H9 (cell line): ENCODE measurements at places on chromosomes 2 and 18. TPM values are rescaled to one million over a fixed set of nuclear protein-coding genes. Genes with fewer than 3 reads are reported as not detected.

GRCh38 chr2:146986161-146986560, 858.7 kb upstream of the ACVR2A start:
- no peak overlapping the region for H3K27ac ChIP-seq
- no peaks in the 10 kb centered on the region; the same call in 1 of the 2 replicates for H3K4me1 ChIP-seq
- H3K36me3 ChIP-seq: no peaks in the 10 kb centered on the region
- no peaks in the 10 kb centered on the region for H3K27me3 ChIP-seq
- DNase-seq: no peak
- H3K4me3 ChIP-seq: no peak overlapping the region

- no peak for DNase-seq
- no peak overlapping the region for H3K4me3 ChIP-seq
- no peak overlapping the region for H3K27ac ChIP-seq
- H3K36me3 ChIP-seq: no peaks in the 10 kb centered on the region
- H3K27me3 ChIP-seq: no peaks in the 10 kb centered on the region; the same call in 1 of the 2 replicates
- no peaks in the 10 kb centered on the region for H3K4me1 ChIP-seq
These were observed 44.6 kb upstream of the TUBA3D start for GRCh38 chr2:131431336-131431735.

DNA sequence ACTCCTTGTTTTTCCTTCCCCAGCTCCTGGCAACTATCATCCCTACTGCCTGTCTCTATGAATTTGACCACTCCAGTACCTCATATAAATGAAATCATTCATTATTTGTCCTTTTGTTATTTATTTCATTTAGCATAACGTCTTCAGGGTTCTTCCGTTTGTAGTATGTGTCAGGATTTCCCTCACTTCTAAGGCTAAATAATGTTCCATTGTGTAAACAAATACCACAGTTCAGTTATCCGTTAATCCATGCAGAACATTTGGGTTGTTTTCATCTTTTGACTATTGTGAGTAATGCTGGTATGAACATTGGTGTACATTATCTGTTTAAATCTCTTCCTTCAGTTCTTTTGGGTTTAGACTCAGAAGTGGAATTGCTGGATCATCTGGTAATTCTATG, 18.8 kb downstream of the DYNC2LI1 start:
- no peak for DNase-seq
- H3K36me3 ChIP-seq: no peaks in the 10 kb centered on the region
- H3K27me3 ChIP-seq: no peaks in the 10 kb centered on the region
- no peaks in the 10 kb centered on the region for H3K4me1 ChIP-seq
- H3K27ac ChIP-seq: no peak overlapping the region

GRCh38 chr2:133710613-133711012, 142.3 kb upstream of the NCKAP5 start:
- DNase-seq: no peak
- H3K27ac ChIP-seq: no peak overlapping the region
- H3K4me1 ChIP-seq: no peaks in the 10 kb centered on the region; the same call in 1 of the 2 replicates
- no peak overlapping the region for H3K4me3 ChIP-seq

GRCh38 chr2:233247744-233248143, 3.7 kb upstream of the ATG16L1 start:
- H3K4me1 ChIP-seq: no peaks in the 10 kb centered on the region
- no peaks in the 10 kb centered on the region for H3K27me3 ChIP-seq
- H3K4me3 ChIP-seq: no peak overlapping the region
- DNase-seq: no peak
- H3K27ac ChIP-seq: no peak overlapping the region

- DNase-seq: no peak
- no peak overlapping the region for H3K27ac ChIP-seq
- no peak overlapping the region for H3K4me3 ChIP-seq
- no peaks in the 10 kb centered on the region for H3K4me1 ChIP-seq
- peaks cover 8% of the 10 kb centered on the region for H3K36me3 ChIP-seq
These were observed 50.3 kb downstream of the KANSL3 start for GRCh38 chr2:96587843-96588242.

GRCh38 chr2:145524836-145525235, 1004.9 kb upstream of the ZEB2 start:
- H3K4me1 ChIP-seq: no peaks in the 10 kb centered on the region
- peaks cover 7% of the 10 kb centered on the region; the same call in 1 of the 2 replicates for H3K36me3 ChIP-seq
- no peaks in the 10 kb centered on the region for H3K27me3 ChIP-seq
- H3K4me3 ChIP-seq: no peak overlapping the region
- no peak for DNase-seq

- no peaks in the 10 kb centered on the region for H3K27me3 ChIP-seq
- no peak for DNase-seq
- no peaks in the 10 kb centered on the region for H3K4me1 ChIP-seq
- no peak overlapping the region for H3K4me3 ChIP-seq
- no peak overlapping the region for H3K27ac ChIP-seq
- H3K36me3 ChIP-seq: no peaks in the 10 kb centered on the region
These were observed 48.5 kb downstream of the SERPINB7 start for GRCh38 chr18:63823516-63824219.

DNA sequence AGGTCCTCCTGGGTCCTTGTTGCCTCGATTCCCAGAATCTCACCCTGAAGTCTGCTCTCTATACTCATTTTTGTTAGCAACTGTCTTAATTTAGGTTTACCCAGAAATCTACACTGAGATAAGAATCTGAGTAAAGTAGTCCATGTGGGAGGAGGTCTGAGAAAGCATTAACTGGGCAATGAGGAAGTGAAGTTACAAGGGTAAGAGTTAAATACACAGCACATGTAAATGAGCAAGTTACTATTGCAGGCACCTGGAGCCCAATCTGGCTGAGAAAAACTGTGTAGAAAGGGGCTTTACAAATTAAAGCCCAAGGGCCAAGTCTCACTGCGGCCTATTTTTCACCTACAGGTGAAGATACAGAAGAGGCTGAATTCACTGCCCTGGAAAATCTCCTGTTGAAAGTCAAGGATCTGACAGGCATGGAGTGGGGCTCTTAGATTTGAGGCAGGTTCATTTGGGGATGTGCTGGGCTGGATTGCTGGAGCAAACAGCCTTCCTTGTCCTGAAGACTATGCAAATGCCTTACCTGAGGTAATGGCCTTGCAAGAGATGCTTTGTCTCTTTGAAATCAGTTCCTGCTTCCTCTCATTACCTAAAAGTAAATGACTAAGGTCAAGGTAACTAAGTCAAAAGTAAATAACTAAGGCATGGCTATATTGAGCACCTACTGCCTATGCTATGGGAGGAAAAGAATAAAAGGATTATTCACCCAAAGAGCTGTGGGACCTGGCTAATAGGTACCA, 84.4 kb upstream of the DYNAP start:
- no peaks in the 10 kb centered on the region for H3K4me1 ChIP-seq
- DNase-seq: no peak
- H3K36me3 ChIP-seq: no peaks in the 10 kb centered on the region
- H3K27ac ChIP-seq: no peak overlapping the region

Gene RPS27A
- 1,367 and 1,415 TPM in 2 replicates for total RNA-seq

Gene NTSR2
- not detected in 2 replicates for total RNA-seq

Gene ZNF396
- 0.94 and 1.2 TPM in 2 replicates for total RNA-seq
